ENCODE measurements at places on chromosomes 4 and X.

- no peak for DNase-seq
Measured at GRCh38 chrX:136778916-136779315, 1.8 kb downstream of the ARHGEF6 start.

- DNase-seq = no peak
Measured at GRCh38 chrX:126820700-126821420, 1.3 kb downstream of the PRR32 start.

DNA sequence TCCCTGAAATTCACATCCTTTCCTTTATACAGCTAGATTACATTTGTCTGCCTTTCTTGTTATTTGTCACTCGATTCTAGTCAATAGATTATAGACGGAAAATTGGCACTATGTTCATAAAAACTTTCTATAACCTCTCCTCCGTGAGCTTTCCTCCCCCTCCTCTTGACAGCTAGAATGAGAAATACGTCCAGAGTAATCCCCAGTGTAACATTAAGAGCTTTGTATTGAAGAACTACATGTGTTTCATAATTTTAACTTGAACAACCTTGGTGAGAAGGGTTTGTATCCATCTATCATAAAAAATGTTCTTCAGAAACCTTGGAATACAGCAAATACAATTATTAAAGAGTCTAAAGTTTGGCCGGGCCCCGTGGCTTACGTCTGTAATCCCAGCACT lies 1707.4 kb downstream of the PCDH7 start:
- DNase-seq = no peak

- DNase-seq = no peak
Measured at GRCh38 chr4:4950561-4951290, 68.5 kb downstream of the CYTL1 start.

DNA sequence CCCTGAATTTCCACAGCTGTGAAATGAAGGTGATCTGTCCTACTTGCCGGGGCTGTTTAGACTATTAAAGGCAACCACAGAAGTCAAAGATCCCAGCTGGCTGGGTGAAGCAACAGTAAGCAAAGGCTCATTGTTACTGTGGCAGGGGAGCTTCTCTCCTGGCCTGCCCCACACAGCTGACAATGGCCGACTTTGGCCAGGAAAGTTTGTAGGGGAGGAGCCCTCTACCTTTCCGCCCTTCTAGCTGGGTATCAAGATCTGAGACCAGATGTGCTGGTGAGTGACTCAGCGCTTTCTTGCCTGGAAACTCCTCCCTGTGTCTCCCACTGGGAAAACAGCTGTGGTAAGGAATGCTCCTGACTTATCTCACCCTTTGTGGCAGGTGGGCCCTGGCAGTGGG lies 21.1 kb downstream of the RASSF6 start:
- no peak for DNase-seq

DNA sequence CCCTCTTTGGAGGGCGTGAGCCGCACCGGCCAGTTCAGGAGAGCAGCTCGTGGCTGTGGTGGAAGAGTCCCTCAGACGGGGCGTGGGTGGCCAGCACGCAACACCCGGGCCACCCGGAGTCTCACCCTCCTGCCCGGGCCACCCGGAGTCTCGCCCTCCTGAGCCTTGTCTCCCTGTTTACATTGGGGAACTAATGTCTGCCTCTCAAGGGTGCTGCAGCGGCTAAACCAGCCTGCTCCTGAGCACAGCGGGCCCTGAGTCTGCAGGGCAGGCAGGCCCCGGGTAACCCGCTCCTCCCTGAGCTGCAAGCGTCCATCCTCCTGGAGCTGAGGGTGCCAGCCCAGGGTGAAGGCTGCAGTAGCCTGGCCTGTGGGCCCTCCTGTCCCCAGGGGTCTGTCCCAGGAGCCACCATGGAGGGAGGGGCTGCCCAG lies 3.0 kb downstream of the PDE6B start:
- no peak for DNase-seq

DNA sequence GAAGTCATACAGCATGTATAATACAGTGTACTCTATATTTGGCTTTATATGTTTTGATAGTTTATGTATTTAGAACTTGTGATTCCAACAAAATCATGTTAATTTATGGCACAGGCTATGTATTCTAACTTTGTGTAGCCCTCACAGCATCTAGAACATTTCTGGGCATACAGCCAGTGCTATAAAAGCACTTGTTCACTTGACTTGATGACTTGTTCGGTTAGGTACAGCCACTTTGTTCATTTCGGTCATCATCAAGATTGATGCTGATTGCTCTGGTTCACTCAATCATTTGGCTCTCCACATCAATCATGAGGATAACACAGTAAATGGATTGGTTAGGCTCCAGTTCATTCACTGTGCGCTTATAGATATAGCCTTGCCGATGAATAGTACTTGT lies 97.6 kb upstream of the IRS4 start:
- no peak for DNase-seq

DNA sequence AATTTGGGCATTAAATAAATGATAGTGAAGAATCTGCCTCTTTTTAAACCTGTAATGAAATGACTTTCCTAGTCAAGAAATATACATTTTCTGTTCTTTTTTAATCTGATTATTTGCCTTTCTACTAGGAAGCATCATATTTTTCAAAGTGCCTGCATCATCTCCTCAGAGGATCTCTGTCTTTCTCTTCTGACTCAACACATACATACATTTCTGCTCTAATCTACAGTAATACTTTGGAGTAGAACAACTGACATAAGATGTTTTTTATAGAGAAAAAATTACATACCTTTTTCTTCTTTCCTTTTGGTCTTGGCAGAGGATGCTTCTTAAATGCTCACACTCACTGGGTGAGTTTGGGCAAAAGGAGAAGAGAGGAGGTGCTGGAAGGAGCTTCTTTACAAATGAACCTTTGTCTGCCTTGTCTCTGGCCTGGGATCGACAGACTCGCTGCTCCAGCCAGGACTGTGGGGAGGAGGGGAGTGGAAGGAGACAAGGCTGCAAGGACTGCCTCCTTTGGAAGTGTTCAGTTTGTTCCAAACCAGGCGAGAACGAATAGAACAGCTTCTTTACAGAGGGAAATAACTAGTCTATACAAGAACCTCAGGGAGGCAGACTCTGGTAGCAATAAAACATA lies at the start of gene SCRG1:
Gene SCRG1 (minus strand): TSS at position 338 of the 637 bp plus-strand sequence. CDS start 7,702 bp downstream, outside the sequence.
- no peak for DNase-seq

DNA sequence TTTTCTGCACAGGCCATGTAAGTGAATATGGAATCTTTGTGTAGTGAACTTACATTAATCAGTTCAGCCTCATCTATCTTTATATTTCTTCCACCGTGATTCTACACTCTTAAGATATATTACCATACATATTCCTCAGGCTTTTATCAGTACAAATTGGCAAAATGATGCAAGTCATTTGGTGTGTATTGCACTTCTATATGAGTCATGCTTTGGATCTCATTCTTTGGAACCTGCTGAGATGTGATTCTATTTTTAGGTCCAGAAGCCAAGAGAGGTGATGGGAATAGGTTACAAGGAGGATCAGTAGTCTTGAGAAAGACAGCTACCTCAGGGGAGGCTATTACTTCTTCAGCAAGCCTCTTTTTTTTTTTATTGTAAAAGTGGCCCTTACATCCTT lies 204.4 kb downstream of the ZNF330 start:
- DNase-seq = no peak

- DNase-seq = no peak
Measured at GRCh38 chrX:5399403-5399802, 829.3 kb downstream of the NLGN4X start.

GRCh38 chr4:76514087-76514486 lies 79.1 kb downstream of the SHROOM3 start:
- no peak for DNase-seq

GRCh38 chr4:38235354-38235753 lies 275.2 kb downstream of the PTTG2 start:
- no peak for DNase-seq

DNA sequence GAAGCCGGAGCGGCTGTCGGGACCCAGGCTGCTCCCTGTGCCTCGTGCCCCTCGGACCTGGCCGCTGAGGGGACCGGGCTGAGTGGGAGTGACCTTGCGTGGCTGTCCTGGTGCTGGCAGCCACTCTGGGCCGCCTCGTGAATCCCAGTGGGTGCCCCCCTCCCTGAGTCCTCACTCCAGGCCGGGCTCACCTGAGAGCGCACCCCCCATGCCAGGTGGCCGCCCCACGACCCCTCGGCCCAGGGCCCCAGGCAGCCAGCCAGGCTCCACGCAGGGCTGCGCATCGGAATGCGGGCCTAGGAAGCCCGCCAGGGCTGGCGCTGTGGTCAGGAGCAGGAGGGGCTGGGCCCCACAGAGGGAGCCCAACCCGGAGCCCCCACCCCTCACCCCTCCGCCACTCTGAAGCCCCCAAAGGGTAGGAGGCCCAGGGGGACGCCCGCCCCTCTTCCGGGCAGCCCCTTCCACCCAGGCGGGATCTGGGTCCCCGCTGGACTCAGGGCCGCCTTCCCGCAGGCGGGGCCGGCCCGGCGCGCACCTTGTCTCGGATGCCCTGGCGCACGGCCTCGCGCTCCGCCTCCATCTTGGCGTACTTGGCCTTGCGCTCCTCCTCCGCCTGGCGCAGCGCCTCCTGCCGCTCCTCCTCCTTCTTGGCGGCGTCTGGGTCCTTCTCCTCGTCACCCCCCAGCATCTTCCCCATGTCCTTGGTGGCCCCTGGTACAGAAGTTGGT lies 33.9 kb downstream of the CPLX1 start:
- peak; percentile 13 for DNase-seq

DNA sequence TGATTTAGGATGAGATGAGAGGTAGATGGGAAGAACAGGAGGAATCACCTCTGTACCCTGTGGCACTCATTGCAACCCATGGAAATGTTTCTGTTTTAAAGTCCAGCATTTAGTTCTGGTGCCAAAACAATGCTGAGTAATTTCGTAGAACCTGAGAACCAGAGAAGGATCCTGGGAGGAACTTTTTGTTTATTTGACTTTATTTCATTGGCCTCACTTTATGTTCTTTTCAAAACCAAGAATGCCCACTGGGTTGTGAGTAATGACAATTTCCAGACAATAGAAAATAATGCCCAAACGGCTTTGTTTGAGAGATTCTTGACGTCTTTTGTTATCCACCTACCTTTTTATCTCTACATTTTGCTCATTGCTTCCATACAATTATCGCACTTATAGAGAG lies 111.3 kb downstream of the SHROOM3 start:
- DNase-seq = no peak

- DNase-seq = no peak
Measured at GRCh38 chr4:149825336-149825735, 9.7 kb upstream of the IQCM start.
